ENCODE measurements at places on chromosomes 1 and 21. TPM values are rescaled to one million over a fixed set of nuclear protein-coding genes. Genes with fewer than 3 reads are reported as not detected.
A peak's percentile ranks its signal among the peaks of the same experiment; 100 is the strongest.

DNA sequence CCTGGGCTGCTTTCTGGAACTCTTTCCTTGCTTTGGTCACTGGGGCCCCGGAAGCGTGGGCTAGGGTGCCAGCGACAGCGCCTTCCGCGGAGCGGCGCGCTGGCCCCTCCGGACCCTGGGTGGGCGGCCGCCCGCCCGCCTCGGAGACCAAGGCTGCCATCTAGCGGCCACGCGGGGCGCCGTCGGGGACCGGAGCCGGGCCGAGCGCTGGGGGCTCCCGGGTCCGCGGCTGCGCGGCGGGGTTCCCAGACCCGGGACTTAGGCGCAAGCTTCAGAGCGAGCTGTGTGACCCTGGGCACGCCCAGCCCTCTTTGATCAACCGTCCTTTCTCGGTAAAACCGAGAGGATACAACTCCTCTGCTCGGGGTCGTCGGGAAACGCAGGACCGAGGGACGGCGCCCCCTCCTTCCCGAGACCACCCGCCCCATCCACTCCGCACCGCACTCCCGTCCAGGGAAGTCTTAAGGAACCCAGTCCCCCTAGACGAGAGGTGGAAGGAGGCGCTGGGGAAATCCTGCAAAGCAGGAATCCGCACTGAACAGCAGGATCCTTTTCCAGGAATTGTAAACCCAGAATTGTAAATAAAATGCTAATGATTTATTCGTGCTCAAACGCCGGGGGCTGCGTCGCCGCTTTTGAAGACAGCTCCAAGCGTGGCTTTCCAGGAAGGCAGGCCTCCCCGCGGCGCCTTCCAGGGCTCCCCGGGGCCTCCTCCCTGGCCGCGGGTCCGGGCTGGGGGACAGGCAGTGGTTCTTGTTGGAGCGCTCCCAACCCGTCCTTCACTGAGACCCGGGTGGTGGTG lies 41.2 kb downstream of the RRAGC start:
- DNase-seq: peak; percentile 44
- peaks cover 76% of the 10 kb centered on the region for H3K27me3 ChIP-seq
- no peaks in the 10 kb centered on the region for H3K4me1 ChIP-seq
- no peaks in the 10 kb centered on the region for H3K36me3 ChIP-seq
- peak overlapping the region; percentile 56 for H3K4me3 ChIP-seq

DNA sequence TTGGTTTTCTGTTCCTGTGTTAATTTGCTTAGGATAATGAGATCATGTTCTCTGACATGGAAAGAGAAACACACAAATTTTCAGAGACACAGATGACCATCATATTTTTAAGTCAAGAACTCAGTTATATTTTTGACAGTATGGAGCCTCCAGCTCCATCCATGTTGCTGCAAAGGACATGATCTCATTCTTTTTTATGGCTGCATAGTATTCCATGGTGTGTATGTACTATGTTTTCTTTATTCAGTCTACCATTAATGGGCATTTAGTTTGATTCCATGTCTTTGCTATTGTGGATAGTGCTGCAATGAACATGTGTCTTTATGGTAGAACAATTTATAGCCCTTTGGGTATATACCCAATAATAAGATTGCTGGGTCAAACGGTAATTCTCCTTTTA lies 47.0 kb downstream of the DDR2 start:
- H3K27ac ChIP-seq: no peak overlapping the region
- no peak overlapping the region for H3K4me3 ChIP-seq
- no peaks in the 10 kb centered on the region for H3K36me3 ChIP-seq
- H3K4me1 ChIP-seq: no peaks in the 10 kb centered on the region
- DNase-seq: no peak

- no peak overlapping the region for H3K27ac ChIP-seq
- no peaks in the 10 kb centered on the region for H3K4me1 ChIP-seq
- no peak for DNase-seq
- no peak overlapping the region for H3K4me3 ChIP-seq
- H3K27me3 ChIP-seq: peaks cover 57% of the 10 kb centered on the region
Observed at GRCh38 chr1:201384406-201384782, 6.9 kb upstream of the TNNT2 start.

DNA sequence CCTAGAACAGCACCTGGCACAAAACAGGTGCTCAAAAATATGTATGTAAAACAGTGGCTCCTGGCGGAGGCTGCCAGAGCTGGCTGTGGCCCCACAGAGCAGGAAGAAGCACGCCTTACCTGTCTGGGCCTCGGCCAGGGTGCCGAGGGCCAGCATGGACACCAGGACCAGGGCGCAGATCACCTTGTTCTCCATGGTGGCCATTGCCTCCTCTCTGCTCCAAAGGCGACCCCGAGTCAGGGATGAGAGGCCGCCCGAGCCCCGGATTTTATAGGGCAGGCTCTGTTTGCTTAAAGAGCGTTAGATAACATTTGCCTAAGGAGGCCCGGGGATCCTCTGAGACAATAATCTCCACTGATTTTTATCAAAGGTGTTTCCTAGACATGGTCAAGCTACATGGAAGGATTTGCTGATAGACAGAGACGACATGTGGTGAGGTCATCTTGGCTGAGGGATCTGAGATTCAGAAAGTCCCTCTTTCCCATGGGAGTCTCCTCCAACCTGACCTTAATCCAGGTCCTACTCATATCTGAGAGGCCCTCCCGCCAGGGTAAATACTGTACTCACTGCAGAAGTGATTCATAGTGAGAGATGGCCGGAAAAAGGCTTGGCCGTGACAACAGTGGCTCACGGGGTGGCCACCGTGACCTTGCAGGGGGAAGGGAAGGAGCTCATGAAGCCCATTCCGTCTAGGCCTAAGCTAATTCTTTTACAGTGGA lies at the start of gene TFF1:
Gene TFF1 (minus strand): TSS at position 244 of the 719 bp plus-strand sequence. CDS start 40 bp downstream, at position 204.
- H3K27ac ChIP-seq: no peak within 1 kb of the TSS
- H3K36me3 ChIP-seq: no peaks in the 10 kb centered on the region
- no peaks in the 10 kb centered on the region for H3K4me1 ChIP-seq
- H3K27me3 ChIP-seq: peaks cover 39% of the 10 kb centered on the region

DNA sequence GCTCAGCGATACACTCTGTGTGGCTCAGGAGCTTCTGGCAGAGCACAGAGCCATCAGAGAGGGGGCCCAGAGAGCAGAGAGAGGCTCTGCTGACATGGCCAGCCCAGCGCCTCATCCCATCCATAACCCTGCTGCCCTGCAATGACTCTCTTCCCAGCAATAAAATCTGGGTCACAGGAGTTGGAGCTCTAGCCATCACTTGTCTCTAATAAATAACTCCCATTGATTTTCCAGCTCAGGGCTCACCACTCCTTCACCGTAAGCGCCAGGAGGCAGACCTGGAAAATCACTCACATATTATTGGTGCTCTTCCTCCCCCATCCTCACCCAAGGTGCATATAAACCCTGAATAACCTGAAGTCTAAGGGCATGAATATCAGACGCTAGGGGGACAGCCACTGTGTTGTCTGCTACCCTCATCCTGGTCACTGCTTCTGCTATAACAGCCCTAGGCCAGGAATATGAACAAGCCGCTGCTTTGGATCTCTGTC lies at the start of gene APCS:
Gene APCS (plus strand): TSS at position 366 of the 491 bp plus-strand sequence. CDS start 96 bp downstream, at position 462.
- no peak for DNase-seq
- H3K4me3 ChIP-seq: no peak within 1 kb of the TSS
- H3K36me3 ChIP-seq: no peaks in the 10 kb centered on the region
- no peak within 1 kb of the TSS for H3K27ac ChIP-seq
- H3K27me3 ChIP-seq: peaks cover 20% of the 10 kb centered on the region
- H3K4me1 ChIP-seq: no peaks in the 10 kb centered on the region

DNA sequence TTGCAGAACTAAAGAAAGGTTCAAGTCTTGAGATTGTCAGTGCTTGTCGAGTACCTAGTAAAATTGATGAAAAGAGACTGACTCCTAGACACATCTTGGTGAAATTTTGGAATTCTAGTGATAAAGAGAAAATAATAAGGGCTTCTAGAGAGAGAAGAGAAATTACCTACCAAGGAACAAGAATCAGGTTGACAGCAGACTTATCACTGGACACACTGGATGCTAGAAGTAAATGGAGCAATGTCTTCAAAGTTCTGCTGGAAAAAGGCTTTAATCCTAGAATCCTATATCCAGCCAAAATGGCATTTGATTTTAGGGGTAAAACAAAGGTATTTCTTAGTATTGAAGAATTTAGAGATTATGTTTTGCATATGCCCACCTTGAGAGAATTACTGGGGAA lies 16.3 kb downstream of the L1TD1 start:
- H3K4me1 ChIP-seq: no peaks in the 10 kb centered on the region
- no peak overlapping the region for H3K27ac ChIP-seq
- no peak overlapping the region for H3K4me3 ChIP-seq
- H3K27me3 ChIP-seq: peaks cover 9% of the 10 kb centered on the region
- H3K36me3 ChIP-seq: peaks cover 11% of the 10 kb centered on the region

GRCh38 chr21:21102896-21103295 lies 104.7 kb downstream of the NCAM2 start:
- no peaks in the 10 kb centered on the region for H3K4me1 ChIP-seq
- no peak for DNase-seq
- no peak overlapping the region for H3K4me3 ChIP-seq
- no peaks in the 10 kb centered on the region for H3K36me3 ChIP-seq
- no peak overlapping the region for H3K27ac ChIP-seq

DNA sequence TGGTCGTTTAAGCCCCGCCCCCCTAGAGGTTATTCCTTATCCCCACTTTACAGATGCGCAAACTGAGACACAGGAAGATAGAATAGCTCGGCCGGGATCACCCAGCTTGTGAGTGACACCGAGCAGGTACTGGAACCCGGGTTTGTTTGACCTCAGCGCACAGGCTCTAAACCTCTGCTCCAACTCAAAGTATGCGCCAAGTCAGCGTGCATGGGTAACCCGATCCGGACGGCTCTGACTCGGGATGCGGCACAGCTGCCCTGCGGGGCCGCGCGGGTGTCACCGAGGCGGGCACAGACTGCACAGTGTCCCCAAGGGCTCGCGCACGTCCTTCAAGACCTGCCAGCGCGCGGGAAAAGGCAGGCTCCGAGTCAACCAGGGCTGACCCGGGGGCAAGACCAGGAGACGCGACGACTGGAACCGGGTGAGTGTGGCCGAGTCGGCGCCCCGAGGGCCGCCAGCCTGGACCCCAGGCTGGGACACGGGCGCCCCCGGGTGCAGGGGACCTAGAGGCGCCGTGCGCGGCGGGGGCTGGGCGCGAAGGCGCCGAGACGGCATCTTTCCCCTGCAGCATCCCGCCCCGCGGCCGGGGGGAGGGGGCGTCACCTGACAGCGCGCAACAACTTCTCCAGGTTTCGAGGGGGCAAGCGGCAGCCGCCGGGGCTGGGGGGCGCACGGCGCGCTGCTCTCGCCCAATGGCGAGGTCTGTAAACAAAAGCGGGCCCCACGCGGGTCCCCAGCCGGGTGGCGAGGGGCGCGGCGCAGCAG lies 101.9 kb upstream of the SOD1 start:
- H3K27me3 ChIP-seq: peaks cover 28% of the 10 kb centered on the region
- peak; percentile 7 for DNase-seq
- no peak overlapping the region for H3K27ac ChIP-seq
- peaks cover 21% of the 10 kb centered on the region for H3K4me1 ChIP-seq

ZNF648 gene
- polyA plus RNA-seq: not detected

DNA sequence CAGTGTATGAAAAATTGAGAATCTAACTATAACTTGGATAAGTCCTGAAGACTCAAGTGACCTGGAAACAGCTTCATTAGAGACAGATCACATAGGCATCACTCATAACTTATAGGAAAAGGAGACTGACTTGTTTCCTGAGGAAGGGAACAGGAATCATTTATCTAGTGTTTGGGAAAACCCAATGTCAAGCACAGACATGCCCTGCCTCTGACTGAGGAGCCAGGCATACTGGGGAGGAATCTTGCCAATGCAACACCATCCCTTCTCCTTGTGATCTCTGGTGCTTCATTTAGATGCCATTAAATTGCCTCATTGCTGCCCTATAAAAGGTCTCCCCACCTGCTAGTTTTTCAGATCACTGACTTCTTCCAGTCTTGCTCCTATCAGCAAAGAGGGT lies 10.3 kb downstream of the LCE4A start:
- no peaks in the 10 kb centered on the region for H3K36me3 ChIP-seq
- H3K4me1 ChIP-seq: no peaks in the 10 kb centered on the region
- no peak for DNase-seq
- no peak overlapping the region for H3K27ac ChIP-seq
- peaks cover 10% of the 10 kb centered on the region for H3K27me3 ChIP-seq

DNA sequence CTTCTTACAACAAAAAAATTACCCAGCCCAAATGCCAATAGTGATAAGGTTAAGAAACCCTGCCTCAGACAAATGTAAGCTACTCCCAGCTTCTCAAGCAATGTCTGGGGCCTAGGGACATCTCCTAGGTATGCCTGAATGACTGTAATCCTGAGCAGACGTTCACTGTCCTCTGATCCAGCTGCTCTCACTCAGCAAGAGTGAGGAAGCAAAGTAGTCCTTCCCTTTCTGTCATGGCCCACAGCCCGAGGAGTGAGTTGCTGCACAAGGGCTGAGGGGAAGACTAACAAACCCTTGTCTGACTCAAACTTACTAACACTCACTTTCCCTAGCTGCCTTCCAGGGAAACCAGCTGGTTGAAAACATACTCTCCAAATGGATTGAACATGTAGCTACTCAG lies 124.9 kb upstream of the TNFSF4 start:
- DNase-seq: no peak
- H3K4me3 ChIP-seq: no peak overlapping the region
- no peak overlapping the region for H3K27ac ChIP-seq

MEAF6 gene
- polyA plus RNA-seq: 208 TPM

- no peak for DNase-seq
- peaks cover 38% of the 10 kb centered on the region for H3K27me3 ChIP-seq
- H3K4me1 ChIP-seq: peaks cover 8% of the 10 kb centered on the region
- H3K36me3 ChIP-seq: no peaks in the 10 kb centered on the region
Observed at GRCh38 chr1:236147521-236148469, 5.5 kb downstream of the GPR137B start.

ADORA1 gene
- polyA plus RNA-seq: not detected

DNA sequence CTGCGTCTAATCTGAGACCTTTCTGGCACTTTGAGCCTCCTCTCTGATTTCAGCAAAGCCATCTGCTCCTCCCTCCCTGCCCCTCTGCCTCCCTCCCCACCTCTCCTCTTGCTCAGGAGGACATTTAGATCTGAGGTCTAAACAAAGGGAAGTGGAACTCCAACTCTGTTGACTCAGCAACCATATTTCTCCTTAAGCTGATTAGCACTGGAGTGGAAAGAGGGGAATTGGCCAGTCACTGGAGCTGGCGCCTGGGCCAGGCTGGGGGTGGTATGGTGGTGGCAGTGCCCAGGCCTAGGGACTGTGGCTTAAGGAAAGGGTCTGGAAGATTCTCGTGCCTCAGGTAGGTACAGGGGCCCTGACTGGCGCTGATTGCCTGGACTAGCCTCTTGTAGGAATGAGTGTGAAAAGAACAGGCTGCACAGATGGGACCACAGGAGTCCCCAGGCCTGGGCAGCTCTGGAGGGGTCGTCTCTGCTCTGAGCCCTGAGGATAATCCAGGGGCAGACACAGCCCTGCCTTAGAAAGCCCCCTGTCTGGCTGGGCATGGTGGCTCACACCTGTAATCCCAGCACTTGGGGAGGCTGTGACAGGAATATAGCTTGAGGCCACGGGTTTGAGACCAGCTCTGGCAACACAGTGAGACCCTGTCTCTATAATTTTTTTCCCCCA lies 11.9 kb downstream of the SH2D2A start:
- H3K27ac ChIP-seq: peak overlapping the region; percentile 58
- no peak for DNase-seq
- H3K36me3 ChIP-seq: peaks cover 12% of the 10 kb centered on the region
- H3K4me1 ChIP-seq: peaks cover 9% of the 10 kb centered on the region

GRCh38 chr1:80731241-80731894 lies 1069.4 kb upstream of the ADGRL2 start:
- H3K27ac ChIP-seq: no peak overlapping the region
- H3K4me1 ChIP-seq: no peaks in the 10 kb centered on the region
- H3K27me3 ChIP-seq: no peaks in the 10 kb centered on the region

PLXNA2 gene
- not detected for polyA plus RNA-seq

- no peaks in the 10 kb centered on the region for H3K27me3 ChIP-seq
- no peaks in the 10 kb centered on the region for H3K36me3 ChIP-seq
- H3K27ac ChIP-seq: no peak overlapping the region
Observed at GRCh38 chr1:201625226-201625761, 86.4 kb downstream of the NAV1 start.

NR1I3 gene
- not detected for polyA plus RNA-seq

CLCNKB gene
- not detected for polyA plus RNA-seq

CFAP107 gene
- polyA plus RNA-seq: not detected

HAPLN2 gene
- polyA plus RNA-seq: not detected
